ENCODE measurements at places on chromosomes 16 and 17. TPM values are rescaled to one million over a fixed set of nuclear protein-coding genes. Genes with fewer than 3 reads are reported as not detected.

SPHK1 gene
- polyA plus RNA-seq: 8.4 TPM

TRPV2 gene
- polyA plus RNA-seq: 26.2 TPM

NPIPA7 gene
- polyA plus RNA-seq: 11.6 TPM

TMEM97 gene
- 4.9 TPM for polyA plus RNA-seq

HBA1 gene
- 28.5 TPM for polyA plus RNA-seq

CIBAR2 gene
- polyA plus RNA-seq: not detected

RGS11 gene
- polyA plus RNA-seq: 13.7 TPM

CCL17 gene
- not detected for polyA plus RNA-seq

RND2 gene
- 1.8 TPM for polyA plus RNA-seq

TUBB3 gene
- polyA plus RNA-seq: 2.6 TPM

CD300LB gene
- polyA plus RNA-seq: 0.56 TPM

ADGRG3 gene
- 15.7 TPM for polyA plus RNA-seq

GJC1 gene
- polyA plus RNA-seq: 0.95 TPM

MYH1 gene
- polyA plus RNA-seq: 0.06 TPM

Measured in adipose tissue (tissue), 3 donors.